Activated naive CD8-positive, alpha-beta T cell treated with anti-CD3 and anti-CD28 coated beads, Interleukin-2, amount 50 U/mL, for 24 hours (primary cell): ENCODE measurements at places on chromosomes 6 and 20.

DNA sequence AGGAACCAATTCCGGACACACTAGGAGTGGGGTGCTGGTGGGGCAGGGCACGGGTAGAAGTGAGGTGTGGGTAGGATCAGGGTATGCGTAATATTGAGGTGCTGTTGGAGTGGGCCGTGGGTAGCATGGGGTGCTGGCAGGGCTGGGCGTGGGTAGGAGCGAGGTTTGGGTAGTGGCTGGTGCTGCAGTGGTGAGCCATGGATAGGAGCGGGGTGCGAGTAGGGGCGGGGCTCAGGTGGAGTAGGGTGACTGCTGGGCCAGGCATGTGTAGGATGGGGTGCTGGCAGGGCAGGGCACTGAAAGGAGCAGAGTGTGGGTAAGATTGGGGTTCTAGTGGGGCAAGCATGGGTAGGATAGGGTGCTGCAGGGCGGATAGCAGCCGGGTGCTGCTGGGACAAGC is 114.2 kb upstream of the DUSP22 start:
- no peak overlapping the region for H3K4me3 ChIP-seq
- H3K4me1 ChIP-seq = peaks cover 24% of the 10 kb centered on the region
- no peak for DNase-seq
- H3K27me3 ChIP-seq = peaks cover 7% of the 10 kb centered on the region
- H3K36me3 ChIP-seq = no peaks in the 10 kb centered on the region
- H3K27ac ChIP-seq = no peak overlapping the region

DNA sequence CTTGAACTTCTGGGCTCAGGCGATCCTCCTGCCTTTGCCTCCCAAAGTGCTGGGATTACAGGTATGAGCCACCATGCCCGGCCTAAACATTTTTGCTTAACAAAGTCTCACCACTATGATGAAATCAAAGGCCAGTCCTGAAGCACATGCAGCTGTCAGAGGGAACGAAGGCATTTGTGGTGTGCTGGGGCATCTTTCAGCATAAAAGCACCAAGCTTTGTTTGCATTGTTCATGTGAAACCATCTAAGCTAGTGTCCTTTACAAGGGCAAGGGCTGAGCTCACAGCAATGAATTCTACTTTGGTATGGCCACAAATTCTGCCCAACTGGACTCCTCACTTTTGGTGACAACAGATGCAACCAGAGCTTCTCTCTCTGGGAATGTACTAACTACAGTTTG is 66.8 kb downstream of the ZFP64 start:
- H3K27me3 ChIP-seq = no peaks in the 10 kb centered on the region
- DNase-seq = no peak
- no peak overlapping the region for H3K4me3 ChIP-seq
- peaks cover 15% of the 10 kb centered on the region for H3K4me1 ChIP-seq
- H3K27ac ChIP-seq = no peak overlapping the region
- H3K36me3 ChIP-seq = peaks cover 5% of the 10 kb centered on the region

GRCh38 chr6:115582386-115582785 is 478.3 kb downstream of the FRK start:
- no peaks in the 10 kb centered on the region for H3K27me3 ChIP-seq
- H3K27ac ChIP-seq = no peak overlapping the region
- no peaks in the 10 kb centered on the region for H3K4me1 ChIP-seq
- no peak overlapping the region for H3K4me3 ChIP-seq
- DNase-seq = no peak

DNA sequence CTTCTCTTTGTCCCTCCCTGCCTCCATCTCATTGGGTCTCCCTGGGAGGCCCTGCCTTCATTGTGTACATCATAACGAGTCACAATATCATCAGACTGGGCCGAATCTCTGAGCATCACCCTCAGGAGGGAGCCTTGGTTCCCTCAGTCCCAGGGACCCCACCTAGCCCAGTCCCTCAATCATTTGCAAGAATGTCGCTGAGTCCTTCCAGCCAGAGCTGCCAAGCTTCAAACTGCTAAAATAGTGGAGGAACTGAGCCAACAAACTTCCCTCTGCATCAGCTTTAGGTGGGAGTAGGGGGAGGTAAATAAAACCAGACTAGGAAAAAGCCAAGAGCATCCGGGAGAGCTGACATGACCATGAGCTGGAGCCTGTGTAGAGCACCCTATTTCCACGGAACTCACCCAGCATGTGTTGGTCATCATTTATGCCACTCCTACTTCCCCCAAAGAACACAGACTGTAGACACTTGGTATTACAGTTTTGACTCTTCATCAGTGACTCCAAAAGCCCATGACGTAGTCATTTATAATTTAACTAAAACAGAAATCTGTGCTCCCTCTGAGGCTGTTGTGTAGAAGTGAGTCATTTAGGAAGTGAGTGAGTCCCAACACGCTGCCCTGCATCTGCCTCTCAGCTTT is 28.8 kb upstream of the IL17A start:
- peaks cover 76% of the 10 kb centered on the region for H3K4me1 ChIP-seq
- H3K27ac ChIP-seq = peak overlapping the region; percentile 94
- peaks cover 22% of the 10 kb centered on the region for H3K36me3 ChIP-seq
- H3K4me3 ChIP-seq = peak overlapping the region; percentile 50

DNA sequence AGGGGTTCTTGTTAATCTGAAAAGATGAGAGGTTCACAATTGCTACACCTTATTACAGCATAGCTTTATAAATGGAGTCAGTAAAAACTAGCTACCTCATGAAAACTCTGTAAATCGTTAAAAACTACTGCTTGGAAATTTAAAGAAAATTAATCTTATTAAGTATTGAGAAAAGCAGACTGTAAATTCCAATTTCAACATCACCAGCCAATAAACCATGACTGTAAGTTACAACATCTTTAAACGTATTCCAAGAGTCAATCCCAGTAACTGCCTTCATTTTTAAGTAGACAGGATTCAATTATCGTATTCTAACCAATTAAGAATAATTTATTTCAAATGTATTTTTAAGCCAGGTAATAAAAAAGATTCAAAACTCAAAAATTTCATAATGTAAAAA is 70.3 kb downstream of the ATG5 start:
- no peak for DNase-seq
- no peak overlapping the region for H3K27ac ChIP-seq
- H3K27me3 ChIP-seq = no peaks in the 10 kb centered on the region
- H3K36me3 ChIP-seq = peaks cover 9% of the 10 kb centered on the region
- peaks cover 9% of the 10 kb centered on the region for H3K4me1 ChIP-seq

- no peaks in the 10 kb centered on the region for H3K36me3 ChIP-seq
- H3K27ac ChIP-seq = no peak overlapping the region
- H3K4me3 ChIP-seq = no peak overlapping the region
- no peak for DNase-seq
- peaks cover 12% of the 10 kb centered on the region for H3K27me3 ChIP-seq
- H3K4me1 ChIP-seq = peaks cover 6% of the 10 kb centered on the region
Observed at GRCh38 chr20:1505871-1506270, 14.7 kb upstream of the SIRPB2 start.

DNA sequence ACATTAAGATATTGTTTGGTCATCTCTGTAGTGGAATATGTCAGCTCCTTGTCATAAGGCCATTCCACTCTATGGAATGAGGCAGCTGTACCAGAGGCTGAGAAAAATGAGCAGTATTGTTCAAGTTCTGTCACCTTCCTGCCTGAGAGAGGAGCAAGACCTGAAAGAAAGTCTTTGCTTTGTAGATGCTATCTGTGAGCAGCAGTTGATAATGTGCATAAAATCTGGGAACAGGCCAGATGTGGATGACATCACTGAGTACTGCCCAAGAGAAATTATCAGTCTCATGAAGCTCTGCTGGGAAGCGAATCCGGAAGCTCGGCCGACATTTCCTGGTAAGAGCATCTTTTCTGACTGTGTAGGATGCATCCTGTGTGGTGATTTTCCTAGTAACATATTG is 16.8 kb downstream of the RIPK1 start:
- H3K4me1 ChIP-seq = peaks cover 9% of the 10 kb centered on the region
- no peak overlapping the region for H3K4me3 ChIP-seq
- H3K27me3 ChIP-seq = no peaks in the 10 kb centered on the region
- H3K27ac ChIP-seq = no peak overlapping the region
- no peak for DNase-seq

- DNase-seq = no peak
- H3K4me1 ChIP-seq = no peaks in the 10 kb centered on the region
- H3K36me3 ChIP-seq = no peaks in the 10 kb centered on the region
- no peak overlapping the region for H3K27ac ChIP-seq
- H3K4me3 ChIP-seq = no peak overlapping the region
Observed at GRCh38 chr6:43830775-43831174, 60.8 kb downstream of the VEGFA start.
